ENCODE measurements at places on chromosomes 3 and 15.

GRCh38 chr3:81916890-81917289, 155.4 kb upstream of the GBE1 start:
- DNase-seq, result no peak

- DNase-seq, result no peak
Observed at GRCh38 chr3:113676261-113676660, 20.2 kb downstream of the USF3 start.

DNA sequence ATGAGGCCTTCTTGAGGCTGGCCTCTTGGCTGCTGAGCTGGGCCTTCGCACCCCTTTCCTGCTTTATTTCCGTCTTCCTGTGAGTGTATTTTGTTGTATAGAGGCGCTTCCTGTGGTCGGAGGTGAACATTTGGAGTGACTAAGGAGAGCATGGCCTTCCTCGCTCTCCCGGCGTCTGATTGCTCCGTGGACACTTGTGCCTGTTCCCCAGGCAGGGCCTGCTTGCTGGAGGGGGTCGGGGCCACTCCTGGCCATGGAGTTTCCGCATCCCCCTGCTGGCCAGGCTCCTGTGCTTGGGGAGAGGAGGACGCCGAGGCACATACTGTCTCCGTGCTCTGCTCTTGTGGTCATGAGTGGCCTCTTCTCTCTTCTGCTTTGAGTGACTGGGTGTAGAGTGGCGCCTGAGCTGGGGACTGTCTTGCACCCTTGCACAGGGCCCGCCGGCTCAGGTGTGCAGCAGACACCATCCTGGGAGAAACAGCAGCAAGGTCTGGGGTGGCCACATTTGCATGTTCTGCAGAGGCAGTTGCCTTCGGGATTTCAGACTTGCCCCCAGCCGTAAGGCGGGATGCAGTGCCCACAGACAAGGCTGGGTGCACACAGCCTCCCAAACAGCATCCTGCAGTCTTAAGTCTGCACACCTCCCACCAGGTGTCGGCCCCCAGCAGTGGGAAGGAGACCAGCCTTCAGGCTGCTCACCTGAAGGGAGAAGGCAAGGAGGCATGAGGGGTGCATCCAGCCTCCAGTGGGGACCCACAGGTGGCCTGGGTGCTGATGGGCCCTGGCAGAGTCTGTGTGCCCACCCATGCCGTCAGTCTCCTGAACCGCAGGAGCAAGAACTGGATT, 16.4 kb downstream of the KLF13 start:
- DNase-seq, result peak; percentile 54

DNA sequence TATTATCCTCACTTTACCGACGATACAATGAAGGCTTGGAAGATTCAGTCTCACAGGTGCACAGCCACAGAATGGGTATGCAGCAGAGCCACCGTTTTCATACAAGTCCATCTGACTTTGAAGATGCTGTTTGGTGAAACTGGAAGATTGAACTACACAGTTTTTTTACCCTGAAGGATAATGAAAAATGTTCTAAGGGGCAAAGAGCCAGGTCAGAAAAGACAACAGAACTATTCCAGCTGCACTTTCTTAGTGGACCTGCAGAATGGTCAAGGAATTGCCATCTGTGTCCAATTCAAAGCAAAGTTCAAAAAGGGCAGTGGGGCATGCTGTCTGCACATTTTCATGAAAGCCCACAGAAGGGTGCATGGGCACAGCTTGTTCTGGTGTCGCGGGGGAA, 127.6 kb upstream of the PDZRN3 start:
- no peak for DNase-seq

- no peak for DNase-seq
Observed at GRCh38 chr3:177683586-177683985, 486.3 kb upstream of the TBL1XR1 start.

DNA sequence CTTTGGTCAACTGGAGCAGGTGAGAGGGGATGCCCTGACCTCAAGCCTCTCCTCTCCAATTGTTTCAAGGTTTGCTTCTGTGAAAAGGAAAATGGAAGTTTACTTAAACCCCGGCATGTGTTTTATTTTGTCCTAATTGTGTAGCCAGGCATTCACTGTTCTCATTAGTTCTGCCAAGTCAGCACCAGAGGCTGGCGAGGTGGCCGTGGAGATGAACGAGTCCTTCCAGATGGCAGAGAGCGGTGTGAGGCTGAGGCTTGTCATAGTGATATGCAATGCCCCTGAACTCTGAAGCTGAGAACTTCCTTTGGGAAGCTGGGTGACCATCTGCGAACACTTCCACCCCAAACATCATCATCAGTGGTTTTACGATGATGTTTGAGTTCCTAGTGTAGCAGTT, 199.6 kb downstream of the TJP1 start:
- DNase-seq, result no peak

DNA sequence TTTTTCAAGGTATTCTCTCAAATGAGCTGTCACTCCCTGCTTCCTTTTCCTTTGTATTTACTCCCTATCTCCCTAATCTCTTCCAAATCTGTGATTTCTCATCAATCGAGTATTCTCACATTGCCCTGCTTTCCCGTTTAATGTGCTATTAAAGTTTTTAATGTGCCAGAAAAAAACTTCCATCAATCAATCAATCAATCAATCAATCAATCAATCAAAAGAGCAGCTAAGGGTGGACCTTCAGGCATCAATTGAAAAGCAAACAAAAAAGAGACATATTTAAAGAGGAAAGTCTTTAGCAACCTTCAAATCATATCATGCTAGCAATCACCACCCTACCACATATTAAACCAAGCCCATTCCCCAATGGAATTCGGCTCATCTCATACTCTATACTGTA, 58.9 kb downstream of the SATB1 start:
- DNase-seq, result no peak

DNA sequence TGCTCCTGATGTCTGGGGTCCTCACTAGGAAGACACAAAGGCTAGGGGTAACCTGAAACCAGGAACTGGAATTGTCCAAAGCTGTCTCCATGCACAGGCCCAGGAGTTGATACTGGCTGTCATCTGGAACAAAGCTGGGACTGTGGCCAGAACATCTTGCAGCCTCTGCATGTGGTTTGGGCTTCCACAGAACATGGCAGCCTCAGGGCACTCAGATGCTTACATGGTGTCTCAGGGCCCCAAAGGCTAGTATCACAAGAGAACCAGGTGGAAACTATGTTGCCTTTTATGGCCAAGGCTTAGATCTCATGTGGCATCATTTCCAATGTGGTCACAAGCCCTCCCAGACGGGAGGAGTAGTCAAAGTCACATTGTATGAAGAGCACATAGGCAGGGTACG, 335.2 kb upstream of the TRIM42 start:
- DNase-seq, result no peak

- no peak for DNase-seq
Observed at GRCh38 chr15:64856429-64857145, 14.9 kb downstream of the PLEKHO2 start.

DNA sequence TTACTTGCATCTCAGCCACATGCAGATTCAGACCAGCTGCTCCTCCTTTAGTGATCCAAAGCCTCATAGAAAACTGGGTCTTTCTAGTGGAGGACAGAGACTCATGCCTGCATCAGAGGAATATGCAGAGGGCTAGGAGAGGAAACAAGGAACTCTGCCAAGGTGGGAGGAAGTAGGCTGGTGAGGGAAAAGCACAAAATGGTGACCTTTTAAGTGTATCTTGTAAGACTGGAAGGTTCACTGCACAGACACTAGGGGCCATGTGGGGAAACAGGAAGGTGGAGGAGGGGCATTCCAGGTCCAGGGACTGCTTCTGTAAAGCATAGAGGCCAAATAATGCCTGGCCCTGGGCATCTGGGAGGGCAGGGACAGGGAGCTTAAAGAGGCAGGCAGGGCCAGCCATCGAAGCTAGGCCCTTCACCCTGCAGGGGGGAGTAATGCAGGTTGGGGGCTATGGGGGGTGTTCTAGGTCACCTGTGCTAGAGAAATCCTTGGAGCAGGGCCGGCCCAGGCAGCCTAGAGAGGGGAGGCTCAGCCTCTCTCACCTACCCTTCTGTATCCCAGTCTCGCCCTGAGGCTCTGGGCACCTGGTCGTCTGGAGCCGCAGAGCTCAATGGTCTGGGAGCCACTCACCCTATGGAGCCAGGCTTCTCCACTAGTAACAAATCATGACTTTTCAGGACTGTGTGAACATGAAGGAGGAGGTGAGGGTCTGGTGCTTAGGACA, 117.7 kb downstream of the DNAJB8 start:
- DNase-seq, result no peak

- DNase-seq, result no peak
Observed at GRCh38 chr3:188054541-188054940, 99.4 kb upstream of the LPP start.

DNA sequence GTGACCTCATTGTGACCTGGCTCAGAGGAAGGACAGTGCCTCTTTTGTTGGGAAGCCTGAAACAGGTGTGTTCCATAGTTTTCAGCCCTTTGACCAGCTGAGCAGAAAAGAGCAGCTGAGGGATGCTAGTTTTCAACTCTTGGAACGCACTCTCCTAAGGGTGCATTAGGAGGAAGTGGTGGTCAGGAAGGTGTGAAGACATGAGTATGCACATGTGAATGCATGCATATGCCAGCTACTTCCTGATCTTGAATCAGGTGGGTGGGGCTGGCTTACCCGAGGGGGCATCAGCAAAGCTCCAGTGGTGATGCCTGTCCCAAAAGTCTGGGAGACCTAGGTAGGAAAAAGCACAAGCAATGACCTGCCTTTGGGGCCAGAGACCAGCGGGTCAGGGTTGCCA, 23.3 kb upstream of the CEMIP start:
- no peak for DNase-seq

GRCh38 chr15:36358523-36358922, 220.9 kb upstream of the CDIN1 start:
- no peak for DNase-seq

DNA sequence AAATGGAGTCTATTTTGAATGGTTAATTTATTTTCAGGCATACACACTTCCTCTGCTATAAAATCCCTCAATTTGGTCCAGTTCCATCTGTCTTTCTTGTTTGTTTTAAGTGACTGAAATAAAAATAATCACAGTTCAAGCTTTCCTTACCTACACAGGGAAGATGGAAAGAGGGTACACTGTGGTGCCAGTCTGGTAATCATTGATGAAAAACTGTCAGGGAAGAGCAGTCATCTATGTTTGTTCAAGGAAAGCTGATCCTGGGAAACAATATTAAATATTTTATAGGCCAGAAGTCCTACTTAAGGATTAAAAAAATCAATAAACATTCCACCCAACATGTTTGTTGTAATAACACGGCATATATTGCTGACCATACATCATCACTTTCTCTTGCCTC, 115.2 kb upstream of the KCNMB2 start:
- DNase-seq, result no peak

DNA sequence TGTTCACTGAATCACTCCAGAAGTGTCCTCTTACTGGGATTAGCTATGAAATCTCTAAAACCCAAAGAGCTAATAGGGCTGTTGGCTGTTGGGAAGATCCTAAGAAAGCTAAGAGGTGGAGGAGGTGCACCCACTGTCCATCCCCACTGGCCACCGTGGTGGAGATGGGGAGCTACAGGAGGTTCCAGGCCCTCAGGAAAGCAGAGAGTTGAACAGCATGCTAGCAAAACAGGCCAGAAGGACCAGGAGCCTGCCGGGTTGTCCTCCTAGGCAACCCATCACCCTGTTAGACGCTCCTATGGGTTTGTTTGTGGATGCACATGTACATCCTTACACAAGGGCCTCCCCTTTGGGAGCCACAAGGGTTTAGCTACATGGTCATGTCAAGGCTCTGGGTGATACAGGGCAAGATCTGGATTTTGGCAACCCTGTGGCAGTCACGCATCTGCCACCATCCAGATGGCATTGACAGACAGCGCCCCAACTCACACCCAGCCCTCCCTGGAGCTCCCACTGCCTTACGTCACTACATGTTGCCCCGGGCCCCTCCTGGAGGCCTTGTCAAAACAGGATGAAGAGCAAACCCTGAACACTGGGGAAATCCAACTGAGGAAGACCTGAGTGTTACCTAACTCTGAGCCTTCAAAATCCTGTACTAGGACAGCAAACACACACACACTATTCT, 208.1 kb downstream of the SLCO3A1 start:
- no peak for DNase-seq

DNA sequence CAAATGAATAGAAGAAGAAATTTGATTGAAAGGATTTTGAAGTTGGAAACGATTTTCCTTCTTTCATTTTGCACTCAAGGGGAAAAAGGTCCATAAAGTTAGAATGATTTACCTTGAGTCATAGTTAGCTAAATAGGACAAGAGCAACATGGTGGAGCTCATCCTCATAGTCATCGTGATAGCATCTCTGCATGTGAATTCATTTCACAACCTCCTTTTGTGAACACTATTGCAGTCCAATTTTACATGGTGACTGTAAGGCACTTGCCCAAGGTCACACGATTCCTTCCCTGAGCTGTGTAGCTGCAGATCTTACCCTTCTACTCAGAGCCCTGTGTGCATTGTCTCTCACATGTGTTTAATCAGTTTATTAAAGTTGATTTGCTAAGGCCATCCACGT, 359.8 kb upstream of the C2CD4B start:
- DNase-seq, result no peak

DNA sequence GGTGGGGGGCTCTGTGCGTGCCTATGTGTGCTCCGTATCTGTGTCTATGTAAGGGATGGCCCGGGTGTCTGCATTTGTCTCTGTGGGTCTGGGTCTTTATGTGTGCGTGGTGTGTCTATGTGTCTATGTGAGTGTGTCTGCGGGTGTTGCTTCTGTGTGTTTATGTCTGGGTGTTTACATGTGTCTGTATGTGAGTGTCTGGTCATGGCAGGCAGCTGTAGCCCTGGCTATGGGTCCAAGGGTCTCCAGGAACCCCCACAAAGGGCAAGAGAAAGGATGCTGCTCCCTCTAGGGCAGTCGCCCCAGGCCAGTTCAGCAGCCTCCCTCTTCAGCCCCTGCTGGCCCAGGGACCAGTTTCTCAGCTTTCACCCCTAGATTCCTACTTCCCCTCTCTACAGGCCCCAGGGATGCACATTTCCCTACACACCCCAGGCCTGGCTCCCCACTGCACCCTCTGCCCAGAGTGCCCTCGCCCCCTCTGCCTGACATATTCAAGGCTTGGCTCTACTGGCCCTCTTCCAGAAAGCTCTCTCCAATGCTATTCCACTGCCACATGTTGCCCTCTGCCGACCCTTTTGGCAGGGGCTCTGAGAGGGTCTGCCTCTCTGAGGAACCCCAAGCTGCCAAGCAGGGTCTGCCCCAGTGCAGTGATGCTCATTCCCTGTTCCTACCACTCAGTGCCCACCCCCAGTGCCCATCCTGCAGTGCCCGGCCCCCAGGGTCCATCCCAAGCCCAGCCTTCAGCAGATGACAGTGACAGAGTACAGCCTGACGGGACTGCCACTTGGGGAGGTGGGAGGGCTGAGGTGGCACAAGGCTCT, 1.0 kb upstream of the MYL3 start:
- DNase-seq, result no peak

DNA sequence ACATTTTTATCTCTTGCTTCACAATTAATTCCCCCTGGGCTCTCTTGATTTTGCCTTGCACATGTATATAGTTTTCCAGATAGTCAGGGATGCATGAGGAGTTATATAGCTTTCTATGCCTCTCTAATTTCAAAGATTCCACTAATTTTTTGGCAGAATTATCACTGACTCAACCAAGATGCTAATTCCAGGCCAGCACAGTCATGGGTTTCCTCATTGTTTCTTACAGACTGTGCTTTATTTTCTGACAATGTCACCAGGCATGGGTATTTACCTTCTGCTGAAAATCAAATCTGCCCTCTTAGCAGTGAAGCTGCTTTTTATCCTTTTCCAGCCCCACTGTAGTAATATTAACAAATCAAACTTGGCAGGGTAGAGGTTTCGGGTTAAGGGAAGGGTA, 1520.6 kb upstream of the CADM2 start:
- DNase-seq, result no peak
